ENCODE measurements at places on chromosomes 4 and X.

DNA sequence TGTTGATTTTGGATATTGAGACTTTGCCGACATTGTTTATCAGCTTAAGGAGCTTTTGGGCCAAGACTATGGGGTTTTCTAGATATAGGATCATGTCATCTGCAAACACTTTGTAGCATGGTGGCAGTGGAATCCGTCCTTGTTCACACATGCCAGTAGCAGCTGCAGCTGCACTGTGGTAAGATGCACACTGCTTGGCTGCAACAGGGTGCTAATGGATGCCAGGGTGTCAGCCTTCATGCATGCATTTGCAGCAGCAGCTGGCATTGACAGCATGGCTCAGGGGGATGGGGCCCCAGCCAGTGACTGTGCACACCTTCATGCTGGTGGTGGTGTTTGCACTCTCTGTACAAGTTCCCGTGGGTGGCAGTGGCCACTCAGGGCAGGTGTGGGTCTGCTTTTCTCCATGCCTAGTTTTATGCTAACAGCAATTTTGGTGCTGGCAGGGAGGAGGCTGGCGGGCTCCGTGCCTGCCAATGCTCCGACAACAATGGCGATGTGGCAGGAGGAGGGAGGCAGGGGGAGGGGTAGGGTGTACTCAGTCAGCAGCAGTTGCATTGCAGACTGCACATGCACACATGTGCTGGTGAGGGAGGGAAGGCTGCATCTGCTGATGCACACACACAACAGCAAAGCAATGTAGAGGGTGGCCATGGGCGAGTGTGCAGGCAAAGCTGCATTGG is 37.5 kb downstream of the BEX3 start:
- no peak for DNase-seq

DNA sequence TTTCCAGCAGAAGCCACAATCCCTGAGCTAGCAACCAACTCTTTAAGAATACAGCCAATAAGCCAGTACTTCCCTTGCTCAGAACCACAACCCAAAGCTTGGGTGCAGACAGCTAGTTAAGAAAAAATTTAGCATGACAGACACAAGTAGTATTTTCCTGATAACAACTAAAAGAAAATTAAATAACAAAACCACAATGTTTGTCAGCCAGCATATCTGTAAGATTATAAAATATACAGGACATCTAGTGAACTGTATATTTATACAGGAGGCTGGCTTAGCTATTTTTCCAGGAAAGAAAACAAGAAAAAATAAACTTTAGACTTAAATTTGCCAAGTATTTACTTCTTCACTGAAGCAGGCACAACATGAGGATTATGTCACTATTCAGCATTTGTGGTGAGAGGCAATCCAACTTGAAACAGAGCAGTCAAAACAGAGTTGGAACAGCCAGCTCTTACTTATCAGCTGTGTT is 6.6 kb downstream of the PF4V1 start:
- DNase-seq = no peak

- no peak for DNase-seq
These were observed 567.7 kb downstream of the KCNIP4 start for GRCh38 chr4:21380861-21381260.

DNA sequence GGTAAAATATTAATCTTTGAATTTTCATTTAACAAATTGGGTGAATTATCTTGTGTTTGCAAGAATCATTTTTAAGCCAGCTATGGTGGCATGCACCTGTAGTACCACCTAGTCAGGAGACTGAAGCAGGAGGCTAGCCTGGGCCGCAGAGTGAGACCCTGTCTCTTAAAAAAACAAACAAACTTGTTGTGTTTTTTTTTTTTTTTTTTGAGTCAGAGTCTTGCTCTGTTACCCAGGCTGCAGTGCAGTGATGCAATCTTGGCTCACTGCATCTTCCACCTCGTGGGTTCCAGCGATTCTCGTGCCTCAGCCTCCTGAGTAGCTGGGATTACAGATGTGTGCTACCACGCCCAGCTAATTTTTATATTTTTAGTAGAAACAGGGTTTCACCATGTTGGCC is 2.2 kb downstream of the TXLNG start:
- no peak for DNase-seq

- no peak for DNase-seq
These were observed 58.9 kb upstream of the BCOR start for GRCh38 chrX:40156470-40157227.

- no peak for DNase-seq
These were observed 36.0 kb downstream of the HTR2C start for GRCh38 chrX:114619874-114620273.

Data from stimulated activated CD4-positive, alpha-beta T cell treated with anti-CD3 and anti-CD28 coated beads, Interleukin-1b, Interleukin-23, amount 100 ng/mL, for 1 hour (primary cell).